ENCODE measurements at places on chromosomes 1 and 21.

DNA sequence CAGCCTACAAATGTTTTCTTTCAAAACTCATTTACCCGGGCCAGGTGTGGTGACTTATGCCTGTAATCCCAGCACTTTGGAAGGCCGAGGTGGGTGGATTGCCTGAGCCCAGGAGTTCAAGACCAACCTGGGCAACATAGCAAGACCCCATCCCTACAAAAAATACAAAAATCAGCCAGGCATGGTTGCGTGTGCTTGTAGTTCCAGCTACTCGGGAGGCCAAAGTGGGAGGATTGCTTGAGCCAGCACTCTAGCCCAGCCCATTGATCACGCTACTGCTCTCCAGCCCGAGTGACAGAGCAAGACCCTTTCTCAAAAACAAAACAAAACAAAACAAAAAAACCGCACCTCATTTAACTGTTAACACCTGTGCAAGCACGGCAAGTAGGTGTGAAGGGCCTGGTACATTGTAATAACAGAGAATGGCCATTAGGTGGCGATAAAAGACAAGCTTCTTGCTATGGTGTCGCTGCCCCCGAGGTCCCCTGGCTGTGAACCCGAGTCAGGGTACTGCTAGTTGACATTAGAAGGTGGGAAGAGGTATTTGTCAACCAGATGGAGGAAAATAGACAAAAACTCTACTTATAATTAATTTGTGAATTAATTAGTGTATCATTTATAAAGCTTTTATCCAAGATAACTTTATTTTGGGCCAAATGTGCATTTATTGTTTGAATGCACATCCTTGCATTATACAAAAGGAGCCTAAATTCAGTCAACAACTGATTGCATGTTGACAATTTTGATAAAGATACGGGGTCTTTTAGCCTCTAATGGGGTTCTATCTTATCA is 66.5 kb downstream of the SH3BGR start:
- DNase-seq: peak; percentile 46

DNA sequence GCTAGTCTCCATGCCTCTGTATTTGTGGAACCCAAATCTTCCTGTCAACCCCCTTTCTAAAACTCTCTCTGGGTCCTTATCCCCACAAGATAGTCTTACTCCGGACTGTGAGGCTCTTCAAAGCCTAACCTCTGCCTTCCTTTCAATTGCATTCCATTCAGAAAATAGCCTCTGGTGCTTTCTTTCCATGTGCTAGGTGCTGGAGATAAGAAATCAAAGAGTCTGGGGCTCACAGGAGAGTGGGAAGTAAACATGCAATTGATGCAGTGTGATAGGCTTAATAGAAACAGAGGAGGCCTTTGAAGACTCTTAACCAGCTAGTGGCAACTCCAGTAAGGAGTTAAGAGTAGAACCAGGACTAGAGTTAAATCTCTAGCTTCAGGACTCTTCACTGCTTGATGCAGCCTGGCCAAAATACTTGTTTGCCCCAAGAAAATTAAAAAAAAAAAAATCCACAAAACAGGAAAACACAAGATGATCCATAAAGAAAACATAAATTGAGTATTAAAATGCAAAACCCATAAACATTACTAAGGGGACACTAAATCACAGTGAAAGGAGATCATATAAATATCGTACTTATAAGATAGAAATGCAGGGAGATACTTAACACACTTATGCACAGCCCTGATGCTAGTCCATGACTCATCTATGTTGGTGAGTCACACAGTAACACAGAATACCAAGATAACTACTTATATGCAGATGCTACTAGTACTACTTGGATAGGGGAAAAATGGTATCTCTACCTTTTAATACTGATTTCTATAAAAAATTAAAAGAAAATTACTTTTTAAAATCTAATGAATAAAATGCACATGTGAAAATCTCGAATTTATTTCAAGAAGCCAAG is 341.5 kb downstream of the KCNH1 start:
- DNase-seq: peak; percentile 36

GRCh38 chr1:46248122-46248920 is 758 bp downstream of the RAD54L start:
- no peak for DNase-seq

GRCh38 chr1:157153746-157154145 is 15.6 kb upstream of the ETV3 start:
- no peak for DNase-seq

GRCh38 chr1:246677842-246678241 is 46.4 kb upstream of the SCCPDH start:
- DNase-seq: no peak

DNA sequence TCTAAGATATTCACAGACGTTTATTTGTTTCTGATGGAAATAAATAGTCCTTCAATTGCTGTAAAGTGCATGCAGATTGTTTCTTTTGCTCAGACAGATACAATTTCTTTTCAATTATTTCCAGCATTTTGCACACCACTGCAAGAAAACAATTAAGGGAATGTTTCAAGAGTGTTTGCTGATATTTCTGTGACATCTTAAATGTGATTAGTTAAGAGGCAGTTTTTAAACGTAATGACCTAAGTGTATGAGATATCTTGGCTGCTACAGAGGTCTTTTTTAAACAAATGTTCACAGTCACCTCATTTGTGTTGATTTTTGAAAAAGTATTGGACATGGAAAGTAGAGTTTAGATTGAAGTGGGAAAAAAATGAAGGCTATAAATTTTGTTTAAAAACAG is 262.3 kb upstream of the BRINP3 start:
- DNase-seq: no peak

DNA sequence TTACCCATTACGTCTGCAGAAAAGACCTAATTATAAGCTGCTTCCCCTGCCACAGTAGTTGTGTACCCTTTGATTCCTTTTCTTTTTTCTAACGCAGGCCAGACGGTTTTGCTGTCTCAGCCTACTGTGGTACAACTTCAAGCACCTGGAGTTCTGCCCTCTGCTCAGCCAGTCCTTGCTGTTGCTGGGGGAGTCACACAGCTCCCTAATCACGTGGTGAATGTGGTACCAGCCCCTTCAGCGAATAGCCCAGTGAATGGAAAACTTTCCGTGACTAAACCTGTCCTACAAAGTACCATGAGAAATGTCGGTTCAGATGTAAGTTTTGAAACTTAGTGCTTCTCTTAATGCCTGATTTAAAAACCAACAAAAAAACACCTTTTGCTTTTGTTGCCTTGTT is 35.8 kb downstream of the ATF6 start:
- no peak for DNase-seq

DNA sequence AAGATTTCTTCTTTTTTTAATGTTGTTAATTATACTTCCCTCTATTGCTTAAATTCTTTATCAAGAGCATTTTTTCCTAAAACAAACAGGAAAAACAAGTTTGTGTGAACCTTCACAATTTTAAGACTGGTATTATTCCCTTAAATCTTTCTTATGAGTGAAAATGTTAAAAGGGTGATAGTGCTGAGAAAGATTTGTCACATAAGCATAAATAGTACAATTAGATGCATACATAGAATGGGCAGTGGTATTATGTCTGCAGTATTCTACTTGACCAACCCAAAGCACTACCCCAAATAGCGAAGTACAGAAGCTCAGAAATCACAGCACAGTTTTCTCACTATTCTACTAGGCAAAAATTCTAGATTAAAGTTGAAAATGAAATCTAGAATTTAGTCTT is 18.0 kb downstream of the GOLPH3L start:
- no peak for DNase-seq

DNA sequence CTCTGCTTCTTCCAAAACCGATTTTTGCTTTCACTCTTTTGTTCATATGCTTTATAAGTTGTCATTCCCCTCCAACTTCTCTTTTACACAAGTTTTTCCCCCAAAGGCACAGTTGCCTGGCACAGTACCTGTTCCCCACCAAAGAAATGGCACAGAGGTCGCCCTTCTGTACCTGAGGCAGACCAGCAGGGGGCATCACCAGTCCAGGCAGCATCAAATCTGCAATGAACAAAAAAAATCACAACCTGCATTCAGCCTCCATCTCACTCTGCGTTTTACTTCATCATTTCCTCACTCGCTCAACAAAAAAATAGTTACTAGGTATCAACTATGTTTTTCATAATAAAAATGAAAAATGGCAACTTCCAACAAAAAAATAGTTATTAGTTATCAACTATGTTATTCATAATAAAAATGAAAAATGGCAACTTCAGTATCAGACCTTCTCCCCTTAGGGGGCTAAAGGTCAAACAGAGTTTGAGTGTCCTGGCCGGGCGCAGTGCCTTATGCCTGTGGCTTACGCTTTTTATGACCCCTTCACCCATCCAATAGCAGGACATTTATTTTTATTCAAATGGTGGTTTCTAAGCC is 4.1 kb downstream of the EIF2D start:
- DNase-seq: peak; percentile 17

DNA sequence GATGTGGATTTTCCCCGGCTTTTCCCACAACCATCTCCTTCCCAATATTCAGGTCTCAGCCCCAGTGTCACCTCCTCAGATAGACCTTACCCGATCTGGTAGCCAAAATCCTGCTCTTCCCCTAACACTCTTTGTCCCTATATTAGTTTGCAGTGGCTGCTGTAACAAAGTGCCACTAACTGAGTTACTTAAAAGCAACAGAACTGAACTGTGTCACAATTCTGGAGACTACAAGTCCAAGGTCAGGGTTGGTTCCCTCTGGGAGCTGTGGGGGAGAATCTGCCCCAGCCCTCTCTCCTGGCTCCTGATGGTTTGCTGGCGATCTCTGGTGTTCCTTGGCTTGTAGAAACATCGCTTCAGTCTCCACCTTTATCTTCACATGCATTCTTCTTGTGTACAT is 64.0 kb downstream of the NENF start:
- no peak for DNase-seq

GRCh38 chr1:58782178-58783089 is 1.4 kb downstream of the JUN start:
- DNase-seq: no peak

- DNase-seq: peak; percentile 19
Observed at GRCh38 chr1:180252638-180253536, 22.8 kb downstream of the LHX4 start.

DNA sequence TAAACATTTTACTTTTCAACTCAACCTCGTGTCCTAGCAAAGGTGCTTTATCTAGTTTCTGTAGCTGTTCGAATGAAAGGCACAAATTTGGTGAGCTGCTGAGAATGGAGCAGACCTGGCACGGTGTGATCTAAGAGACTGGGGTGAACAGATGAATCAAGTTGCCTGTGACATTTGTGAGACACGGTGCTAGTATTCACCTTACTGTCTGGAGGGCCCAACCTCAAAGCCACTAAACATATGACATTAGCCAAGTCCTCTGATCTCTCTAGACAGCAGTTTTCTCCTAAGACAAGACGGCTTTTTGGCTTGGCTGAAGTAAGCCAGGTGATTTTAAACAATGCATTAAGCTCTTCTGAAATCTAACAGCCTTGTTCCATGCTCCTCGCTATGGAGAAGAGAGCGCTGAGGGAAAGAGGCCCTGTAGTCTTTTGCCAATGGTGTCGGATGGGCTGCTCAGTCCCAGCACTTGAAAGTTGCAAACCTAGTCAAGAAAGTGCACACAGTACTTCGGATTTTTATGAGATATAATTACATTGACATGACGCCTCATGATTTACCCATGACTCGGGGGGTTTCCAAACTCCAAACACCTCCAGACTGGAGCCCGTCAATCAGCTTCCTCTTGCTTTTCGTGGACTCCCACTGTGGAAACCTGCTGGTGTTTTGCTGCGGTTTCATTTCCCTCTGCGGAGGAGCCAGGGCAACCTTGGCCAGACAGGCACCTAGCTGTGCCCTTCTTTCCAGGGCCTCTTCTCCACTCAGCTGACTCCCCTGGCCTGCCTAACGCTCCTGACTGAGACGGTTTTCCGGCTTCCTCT is 794 bp upstream of the TOR3A start:
- DNase-seq: no peak

GRCh38 chr1:221161571-221162041 is 282.4 kb downstream of the HLX start:
- no peak for DNase-seq

- DNase-seq: peak; percentile 87
Observed at GRCh38 chr1:177255411-177255810, 84.7 kb downstream of the BRINP2 start.

DNA sequence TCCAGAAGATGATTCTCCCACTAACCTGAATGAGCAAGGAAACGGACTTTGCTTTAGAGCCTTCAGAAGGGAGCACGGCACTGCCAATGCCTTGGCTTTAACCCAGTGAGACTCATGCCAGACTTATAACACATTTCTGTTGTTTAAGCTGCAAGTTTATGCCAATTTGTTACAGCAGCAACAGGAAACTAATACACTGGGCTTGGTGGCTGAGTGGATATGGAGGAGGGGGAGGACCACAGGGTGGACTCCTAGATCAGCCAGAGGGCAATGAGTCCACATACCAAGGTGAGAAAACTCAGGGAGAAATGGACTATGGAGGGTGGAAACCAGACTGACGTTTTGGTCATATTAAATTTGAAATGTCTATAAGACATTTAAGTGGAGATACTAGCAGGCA is 156.2 kb upstream of the KCNJ6 start:
- no peak for DNase-seq

GRCh38 chr1:44846985-44847384 is 3.9 kb upstream of the PTCH2 start:
- DNase-seq: no peak

GRCh38 chr1:17538428-17539117 is 925 bp upstream of the ARHGEF10L start:
- DNase-seq: no peak

DNA sequence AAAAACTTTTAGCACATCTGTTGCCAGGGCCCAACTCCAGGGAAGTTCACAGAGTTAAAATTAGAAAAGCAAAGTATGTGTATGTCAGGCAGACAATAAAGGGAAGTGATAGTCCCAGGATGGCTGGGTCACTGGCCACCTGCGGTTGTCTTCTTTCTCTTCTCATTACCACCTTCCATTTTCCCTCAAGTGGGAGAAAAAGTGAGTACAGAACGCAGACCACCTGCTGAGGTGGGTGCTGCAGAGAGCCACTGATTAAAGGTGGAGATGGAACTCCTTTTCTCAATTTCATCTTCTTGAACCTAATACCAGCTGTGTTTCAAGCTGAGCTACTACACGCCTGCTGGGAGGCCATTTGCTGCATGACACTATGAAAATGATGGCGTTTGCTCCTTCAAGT is 88.8 kb upstream of the PDE4B start:
- no peak for DNase-seq

DNA sequence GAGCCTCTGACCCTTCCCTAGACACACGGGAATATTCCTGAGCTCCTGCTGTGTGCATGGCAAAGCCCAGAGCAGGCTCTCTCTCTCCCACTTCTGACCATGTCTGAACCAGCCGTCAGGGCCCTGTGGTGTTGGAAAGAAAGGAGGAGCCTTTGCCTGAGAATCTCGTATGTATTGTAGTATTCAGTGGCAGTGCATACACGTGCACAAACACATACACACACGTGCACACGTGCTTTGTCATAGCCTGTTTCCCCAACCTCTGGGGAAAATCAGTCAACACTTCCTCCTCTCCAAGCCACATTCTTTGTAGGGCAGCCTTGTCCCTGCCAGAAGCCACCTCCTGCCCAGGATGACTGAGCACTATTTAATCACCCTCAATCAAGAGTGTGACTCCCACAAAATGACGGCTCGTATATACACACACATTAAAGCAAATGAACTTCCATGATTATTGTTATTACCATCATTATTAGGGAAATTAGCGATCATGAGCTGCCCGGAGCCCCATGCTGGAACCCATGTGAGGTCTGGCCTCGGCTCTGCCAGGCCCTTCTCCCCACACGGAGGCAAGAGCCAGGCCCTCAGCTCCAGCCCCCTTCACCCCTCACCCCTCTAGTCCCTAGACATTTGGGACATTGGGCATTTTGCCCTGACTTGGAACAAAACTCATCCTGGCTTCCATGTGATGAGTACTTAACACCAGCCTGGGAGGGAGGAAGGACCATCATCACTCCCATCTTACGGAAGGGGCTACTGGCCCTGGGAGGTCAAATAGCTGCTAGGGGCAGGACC is 331.9 kb downstream of the NPHP4 start:
- DNase-seq: no peak

- no peak for DNase-seq
Observed at GRCh38 chr1:244431166-244431565, 20.5 kb downstream of the ADSS2 start.

All from kidney glomerular epithelial cell (primary cell).